ENCODE measurements at places on chromosomes 3 and 15.

- DNase-seq, result peak; percentile 50
These were observed 31.5 kb upstream of the SLC2A2 start for GRCh38 chr3:171058058-171058457.

GRCh38 chr15:75149867-75150709 lies 51.6 kb upstream of the C15orf39 start:
- peak; percentile 64 for DNase-seq

- no peak for DNase-seq
These were observed 129.4 kb downstream of the LPP start for GRCh38 chr3:188283347-188283746.

- DNase-seq, result no peak
These were observed 1.4 kb downstream of the MTMR10 start for GRCh38 chr15:30990036-30990435.

DNA sequence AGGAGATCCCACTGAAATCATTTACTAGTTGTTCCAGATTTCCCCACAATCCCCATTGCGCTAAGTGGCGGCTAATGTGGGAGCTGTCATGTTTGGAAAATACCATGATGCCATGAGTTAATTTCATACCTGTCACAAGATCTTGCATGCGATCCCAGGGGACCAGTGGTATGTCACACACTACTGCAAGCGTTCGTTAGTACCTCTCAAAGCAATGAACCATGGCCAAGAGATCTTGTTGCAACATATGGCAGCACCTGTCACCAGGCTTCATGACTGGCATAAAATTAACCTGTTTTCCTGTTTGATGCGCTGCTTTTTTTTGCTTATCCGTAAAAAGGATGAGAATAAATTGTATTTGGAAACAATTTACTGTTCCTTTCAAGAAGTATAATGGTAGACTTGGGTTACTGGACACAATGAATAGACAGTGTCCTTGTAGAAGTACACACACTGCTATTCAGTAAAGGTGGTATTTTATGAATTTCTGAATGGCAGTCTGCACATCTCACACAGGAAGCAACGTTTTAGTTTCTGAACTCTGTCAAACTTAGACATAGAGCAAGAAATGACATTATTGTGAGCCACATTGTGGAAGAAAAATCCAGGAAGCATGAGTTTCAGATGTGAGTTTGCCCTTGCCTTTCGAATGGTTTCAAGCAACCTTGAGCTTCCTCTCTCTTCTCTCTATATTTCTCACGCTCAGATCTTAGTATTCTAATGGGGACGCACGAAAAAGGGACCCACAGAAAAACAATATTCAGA lies 81.9 kb downstream of the CHL1 start:
- no peak for DNase-seq

DNA sequence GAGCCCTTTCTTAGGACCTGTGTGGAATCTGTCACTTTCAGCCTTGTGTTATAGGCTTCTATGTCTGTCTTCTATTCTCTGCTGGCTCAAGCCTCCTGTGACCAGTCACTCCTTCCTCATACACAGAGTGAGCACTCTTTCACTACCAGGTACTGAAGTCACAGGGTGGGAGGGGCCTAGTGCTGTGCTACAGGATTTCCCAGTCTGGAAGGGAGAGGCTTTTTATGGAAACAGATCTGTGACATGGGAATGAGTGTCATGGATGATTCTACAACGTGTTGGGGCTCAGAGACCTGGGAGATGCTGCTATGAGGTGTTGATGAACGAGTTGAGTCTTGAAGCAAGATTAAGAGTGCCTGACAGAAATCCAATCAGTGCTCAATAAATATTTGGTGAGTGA lies 100.5 kb downstream of the PDCD6IP start:
- no peak for DNase-seq

DNA sequence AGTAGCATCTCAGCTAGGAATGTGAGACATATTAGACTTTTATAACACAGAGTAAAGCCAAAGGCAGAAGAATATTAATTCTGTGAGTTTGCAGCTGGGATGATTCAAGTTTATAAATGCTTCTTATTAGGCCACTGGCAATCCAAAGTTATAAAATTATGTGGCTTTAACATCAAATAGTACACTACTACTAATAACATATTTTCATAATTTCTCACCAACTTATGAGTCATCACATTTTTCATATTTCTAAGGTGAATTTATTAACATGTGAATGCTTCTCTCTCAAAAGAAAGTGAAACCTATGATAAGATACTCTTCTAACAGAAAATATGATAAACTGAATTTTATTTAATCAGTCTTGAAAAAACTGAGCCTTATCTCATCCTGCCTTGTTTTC lies 1348.2 kb upstream of the ALCAM start:
- no peak for DNase-seq

DNA sequence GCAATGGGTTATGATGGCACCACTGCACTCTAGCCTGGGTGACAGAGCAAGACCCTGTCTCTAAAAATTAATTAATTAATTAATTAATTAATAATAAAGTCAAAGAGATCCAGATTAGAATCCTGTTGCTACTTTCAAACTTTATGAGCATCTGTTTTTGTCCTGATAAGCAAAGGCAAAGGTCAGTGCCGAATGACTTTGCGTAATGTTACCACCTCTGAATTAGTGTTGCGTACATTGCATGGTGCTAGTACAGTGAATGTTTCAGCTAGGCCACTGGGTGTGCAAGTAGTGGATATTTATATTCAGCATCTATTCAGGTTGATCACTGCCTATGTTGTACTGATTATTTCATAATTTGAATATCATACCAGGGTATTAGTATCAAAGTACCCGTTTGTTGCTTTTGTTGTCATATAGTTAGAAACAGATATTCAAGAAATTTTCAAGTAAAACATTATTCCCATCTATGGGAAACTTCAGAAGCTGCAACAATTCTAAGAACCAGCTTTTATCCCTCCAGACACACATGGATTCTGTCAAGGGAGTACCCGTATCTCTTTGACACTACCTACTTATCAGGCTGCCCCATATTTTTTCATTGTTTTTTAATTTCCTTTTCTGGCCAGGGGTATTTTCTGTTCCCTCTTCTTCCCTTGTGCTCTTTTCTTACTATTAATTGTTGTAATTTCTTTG lies 127.1 kb upstream of the GRM7 start:
- DNase-seq, result no peak

DNA sequence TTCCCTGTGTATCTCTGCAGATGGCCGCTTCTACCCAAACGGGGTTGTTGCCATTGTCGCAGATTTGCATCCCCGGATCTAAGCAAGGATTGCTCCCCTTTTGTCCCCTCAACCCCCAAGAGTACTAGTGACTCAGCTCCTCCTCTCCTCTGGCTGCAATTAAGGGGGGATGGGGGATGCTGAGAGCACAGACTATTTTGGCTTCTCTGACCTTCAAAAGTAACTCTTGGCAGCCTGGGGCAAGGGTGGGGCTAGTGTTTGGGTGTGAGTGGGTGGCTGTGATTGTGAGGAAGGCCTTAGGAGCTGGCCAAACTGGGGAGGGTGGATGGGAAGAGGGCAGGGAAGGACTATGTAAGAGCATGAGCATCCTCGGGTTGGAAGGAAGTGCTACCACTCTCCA lies 1.2 kb upstream of the MAP1A start:
- DNase-seq, result peak; percentile 69

GRCh38 chr15:36831125-36831903 lies 251.9 kb downstream of the CDIN1 start:
- DNase-seq, result peak; percentile 66

- no peak for DNase-seq
These were observed 158.2 kb downstream of the VPS8 start for GRCh38 chr3:184970186-184970585.

DNA sequence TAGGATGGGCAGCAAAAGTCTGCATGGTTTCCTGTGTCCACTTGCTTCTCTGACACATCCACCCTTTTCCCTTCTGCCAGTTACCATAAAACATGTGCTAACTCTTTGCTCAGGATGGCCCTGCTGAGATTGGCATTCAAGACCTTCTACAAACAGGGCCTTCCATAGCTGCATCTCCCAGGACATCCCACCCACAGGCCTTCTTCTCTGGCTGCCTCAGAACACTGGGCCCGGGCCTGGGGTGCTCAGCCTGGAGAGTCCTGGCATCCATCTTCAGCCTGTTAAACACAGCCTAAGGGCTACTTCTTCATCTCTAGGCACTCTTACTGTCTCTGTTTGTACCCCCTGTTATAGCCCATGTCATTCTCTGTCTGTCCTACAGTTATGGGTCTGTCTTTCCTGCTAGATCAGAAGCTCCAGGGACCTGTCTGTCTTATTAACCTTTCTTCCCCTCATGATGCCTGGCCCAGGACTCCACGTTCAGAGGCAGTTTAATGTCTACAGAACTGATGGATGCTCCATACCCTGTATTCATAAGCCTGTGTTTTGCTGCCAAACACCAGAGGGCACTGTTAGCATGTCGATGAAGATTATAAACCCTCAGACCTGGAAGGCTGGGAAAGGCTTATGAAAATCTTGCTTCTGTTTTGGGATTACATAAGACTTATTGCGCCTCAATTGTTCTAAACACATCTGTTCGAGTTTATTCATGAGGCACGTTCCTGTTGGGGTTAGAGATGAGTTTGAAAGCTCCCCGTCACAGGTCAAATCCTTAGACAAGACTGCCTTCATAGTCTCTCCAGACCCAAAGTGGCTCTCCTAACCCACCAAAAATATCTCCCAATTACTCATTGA lies 16.5 kb downstream of the SEMA3G start:
- DNase-seq, result peak; percentile 84

- DNase-seq, result no peak
These were observed 112.2 kb downstream of the FBXL22 start for GRCh38 chr15:63709365-63709764.

DNA sequence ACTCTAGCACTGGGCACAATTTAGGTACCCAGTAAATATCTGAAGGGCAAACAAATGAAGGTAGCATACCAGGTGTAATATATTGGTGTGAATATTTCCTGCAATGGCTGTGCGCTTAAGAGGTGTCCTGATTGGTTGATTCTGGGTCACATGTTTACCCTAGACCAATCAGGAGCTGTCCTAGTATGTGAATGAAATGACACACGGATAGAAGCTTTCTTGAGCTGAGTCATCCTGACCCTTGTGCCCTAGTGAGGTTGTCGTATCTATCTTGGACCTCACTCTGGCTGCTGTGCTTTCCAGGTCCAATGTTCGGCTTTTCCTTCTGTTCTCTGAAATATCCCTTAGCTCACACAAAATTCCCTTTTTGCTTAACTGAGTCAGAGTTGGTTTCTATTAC lies 58.1 kb upstream of the FOXP1 start:
- no peak for DNase-seq

- DNase-seq, result no peak
These were observed 88.2 kb upstream of the C2CD4B start for GRCh38 chr15:62253294-62253693.

- DNase-seq, result no peak
These were observed 7.5 kb downstream of the GYG1 start for GRCh38 chr3:148998715-148999423.

- no peak for DNase-seq
These were observed 600 bp upstream of the CHRNA5 start for GRCh38 chr15:78564743-78565096.

GRCh38 chr15:91116113-91117067 lies 16.3 kb downstream of the SV2B start:
- DNase-seq, result no peak

DNA sequence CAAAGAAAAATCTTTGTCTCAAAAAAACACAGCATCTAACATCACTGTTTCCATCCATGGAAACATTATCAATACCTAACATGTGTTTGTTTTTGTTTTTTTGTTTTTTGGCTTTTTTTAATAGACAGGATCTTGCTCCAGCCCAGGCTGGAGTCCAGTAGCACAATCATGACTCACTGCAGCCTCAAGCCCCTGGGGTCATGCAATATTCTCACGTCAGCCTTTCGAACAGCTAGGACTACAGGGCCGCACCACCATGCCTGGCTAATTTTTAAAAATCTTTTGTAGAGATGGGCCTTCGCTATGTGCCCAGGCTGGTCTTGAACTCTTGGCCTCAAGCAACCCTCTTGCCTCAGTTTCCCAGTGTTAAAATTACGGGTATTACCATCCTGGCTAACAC lies 52.8 kb downstream of the RAF1 start:
- DNase-seq, result no peak

- no peak for DNase-seq
These were observed 170.4 kb upstream of the LRRN1 start for GRCh38 chr3:3628676-3629328.

DNA sequence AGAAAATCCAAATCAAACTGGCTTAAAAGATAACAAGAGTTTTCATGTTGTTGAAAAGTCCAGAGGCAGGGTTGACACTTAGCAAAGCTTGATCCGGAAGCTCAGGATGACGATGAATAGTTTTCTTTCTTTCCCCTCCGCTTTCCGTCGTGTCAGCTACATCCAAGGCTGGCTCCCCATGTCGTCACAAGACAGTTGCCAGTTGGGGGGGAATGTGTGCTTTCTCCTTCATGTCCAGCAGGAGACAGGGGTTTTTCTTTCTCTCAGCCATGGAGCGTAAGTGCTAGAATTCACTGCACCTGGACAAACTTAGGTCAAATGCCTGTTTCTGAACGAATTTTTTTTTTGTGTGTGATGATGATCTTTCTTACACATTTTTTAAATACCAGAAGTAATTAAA lies 273.8 kb upstream of the RGMA start:
- no peak for DNase-seq

- DNase-seq, result no peak
These were observed 15.3 kb downstream of the APBA2 start for GRCh38 chr15:28900892-28901586.

DNA sequence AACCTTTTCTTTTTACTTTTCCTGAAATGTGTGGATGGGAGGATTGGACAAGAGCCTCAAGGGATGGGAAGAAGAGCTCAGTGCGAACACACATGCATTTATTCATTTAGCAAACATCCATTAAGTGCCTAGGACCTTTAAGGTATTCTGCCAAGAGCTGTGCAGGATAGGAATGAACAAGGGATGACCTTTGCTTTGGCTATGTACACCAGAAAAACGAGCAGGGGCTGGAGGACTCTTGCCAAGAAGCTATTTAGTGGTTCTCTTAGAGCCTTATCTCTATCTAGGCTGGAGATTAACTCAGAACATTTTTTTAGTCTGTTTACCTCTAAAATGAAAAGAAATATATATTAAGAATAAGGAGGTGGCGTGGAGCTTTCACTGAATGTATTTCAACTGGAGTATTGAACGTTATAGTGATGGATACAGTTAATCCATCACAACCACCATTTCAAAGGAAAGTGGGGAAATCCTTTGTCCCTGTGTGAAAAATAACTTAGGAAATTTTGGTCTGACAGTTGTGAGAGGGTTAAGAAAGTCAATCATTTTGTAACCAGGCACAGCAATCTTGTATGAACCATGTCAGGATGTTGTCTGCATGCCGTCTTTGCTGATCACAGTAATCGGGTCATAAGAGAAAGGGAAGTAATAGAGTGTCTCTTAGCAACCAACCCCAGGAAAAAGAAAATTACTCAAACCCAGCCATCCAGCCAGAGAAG lies 279.0 kb downstream of the LPP start:
- DNase-seq, result no peak
